ENCODE measurements at places on chromosomes 1 and 21. TPM values are rescaled to one million over a fixed set of nuclear protein-coding genes. Genes with fewer than 3 reads are reported as not detected.
A peak's percentile ranks its signal among the peaks of the same experiment; 100 is the strongest.

Gene ROR1
- not detected for total RNA-seq

Gene KRTAP11-1
- not detected for total RNA-seq

Gene S100A14
- total RNA-seq, result not detected

Gene UTS2
- total RNA-seq, result not detected

Gene FAM167B
- total RNA-seq, result 0.57 TPM

Gene FTCD
- total RNA-seq, result 0.30 TPM

Gene LCE1A
- not detected for total RNA-seq

Gene NCMAP
- not detected for total RNA-seq

Gene TFF3
- not detected for total RNA-seq

DNA sequence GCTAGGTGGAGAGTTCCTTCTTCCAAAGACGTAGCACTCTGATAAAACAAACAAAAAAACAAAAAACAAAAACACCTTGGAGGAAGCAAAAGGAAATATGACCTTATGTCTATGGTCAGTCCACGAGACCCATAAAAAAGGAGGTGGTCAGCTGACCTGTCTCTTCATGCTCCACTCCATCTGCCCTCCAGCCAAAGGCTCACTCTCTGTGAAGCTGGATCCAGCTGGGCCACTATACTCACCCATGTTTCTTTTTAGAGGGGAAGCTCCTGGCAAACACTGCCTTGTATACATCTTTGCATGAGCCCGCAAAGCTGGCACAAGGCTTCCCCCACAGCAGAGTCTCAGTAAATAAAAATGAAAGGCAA is 126.1 kb upstream of the CACHD1 start:
- DNase-seq, result no peak

DNA sequence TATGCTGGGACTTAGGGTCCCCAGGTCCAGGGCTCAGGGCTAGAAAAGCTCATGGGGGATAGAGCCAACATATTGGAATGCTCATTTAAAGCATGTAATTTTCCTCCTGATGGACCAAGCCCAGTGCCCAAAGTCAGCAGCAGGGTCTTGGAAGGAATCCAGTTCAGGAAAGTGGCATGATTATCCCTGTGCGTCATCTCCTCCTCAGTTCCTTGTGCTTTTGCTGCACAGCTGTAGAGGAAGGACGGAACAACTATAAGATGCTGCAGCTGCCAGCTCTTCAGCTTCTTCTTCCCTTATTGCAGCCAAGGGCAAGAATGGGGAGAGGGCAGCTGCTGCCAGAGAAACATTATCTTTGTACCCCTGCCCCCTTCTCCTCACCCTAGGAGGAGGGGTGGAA is 58.4 kb downstream of the OVGP1 start:
- no peak for DNase-seq

GRCh38 chr1:197198911-197199310 is 52.4 kb upstream of the ASPM start:
- DNase-seq, result no peak

- peak; percentile 55 for DNase-seq
Observed at GRCh38 chr21:25569711-25570110, 37.6 kb downstream of the MRPL39 start.

GRCh38 chr1:84698151-84699110 is 8.2 kb upstream of the SSX2IP start:
- no peak for DNase-seq

- peak; percentile 82 for DNase-seq
Observed at GRCh38 chr1:208988811-208989222, 594.7 kb upstream of the CAMK1G start.

DNA sequence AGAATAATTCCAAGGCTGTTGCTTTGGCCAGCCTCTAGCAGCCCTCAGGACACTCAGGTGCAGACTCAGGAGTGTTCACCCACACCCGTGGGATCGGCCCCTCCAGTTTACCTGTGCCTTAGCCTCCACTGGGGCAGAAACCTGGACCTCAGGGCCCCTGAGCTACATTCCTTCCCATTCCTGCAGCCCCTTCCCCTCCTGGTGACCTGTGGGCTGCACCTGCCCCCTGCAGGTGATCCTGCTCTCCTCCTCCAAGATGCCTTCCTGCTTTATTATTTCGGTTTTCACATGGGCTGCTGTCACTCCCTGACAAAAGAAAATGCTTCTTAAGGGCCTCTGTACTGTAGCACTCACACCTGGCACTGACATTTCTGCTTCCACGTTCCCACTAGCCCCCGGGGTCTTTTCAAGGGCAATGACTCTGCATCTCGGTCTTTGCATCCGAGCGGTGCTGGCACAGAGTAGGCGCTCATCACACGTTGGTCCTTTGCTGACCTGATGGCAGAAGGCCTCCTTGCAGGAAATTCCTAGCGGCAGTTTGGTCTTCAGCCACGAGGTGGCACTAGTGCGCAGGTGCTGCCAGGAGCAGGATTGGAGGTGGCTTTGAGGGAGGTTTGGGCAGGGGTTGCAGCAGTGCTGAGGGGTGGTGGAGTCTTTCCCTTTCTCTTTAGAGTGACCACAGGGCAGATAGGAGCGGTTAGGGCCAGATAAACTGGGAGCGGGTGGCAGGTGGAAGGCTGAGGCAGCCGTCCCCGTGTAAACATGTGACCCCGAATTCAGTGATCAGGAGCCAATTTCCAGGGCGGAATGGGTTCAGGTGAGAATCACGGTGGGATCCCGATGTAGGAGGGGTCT is 25.3 kb upstream of the ETV3 start:
- DNase-seq, result peak; percentile 94

DNA sequence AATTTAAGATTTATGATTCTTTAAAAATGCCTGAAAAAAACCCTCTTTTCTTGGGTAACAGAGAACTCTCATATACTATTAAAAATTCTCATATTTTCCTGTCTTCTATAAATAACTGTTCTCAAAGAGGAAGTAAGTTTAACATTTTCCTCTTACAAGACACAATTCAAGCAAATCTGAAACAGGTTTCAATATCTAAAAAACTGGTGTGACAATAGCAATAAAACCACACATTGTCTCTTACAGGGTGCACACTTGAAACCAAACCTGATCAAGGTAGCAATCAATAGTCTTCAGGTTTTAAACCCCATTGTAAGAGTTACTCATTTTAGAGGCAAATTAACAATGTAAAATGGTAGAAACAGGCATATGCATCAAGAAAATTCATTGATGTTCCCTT is 28.0 kb downstream of the FUBP1 start:
- DNase-seq, result no peak

GRCh38 chr1:198326915-198327314 is 170.1 kb downstream of the NEK7 start:
- no peak for DNase-seq

DNA sequence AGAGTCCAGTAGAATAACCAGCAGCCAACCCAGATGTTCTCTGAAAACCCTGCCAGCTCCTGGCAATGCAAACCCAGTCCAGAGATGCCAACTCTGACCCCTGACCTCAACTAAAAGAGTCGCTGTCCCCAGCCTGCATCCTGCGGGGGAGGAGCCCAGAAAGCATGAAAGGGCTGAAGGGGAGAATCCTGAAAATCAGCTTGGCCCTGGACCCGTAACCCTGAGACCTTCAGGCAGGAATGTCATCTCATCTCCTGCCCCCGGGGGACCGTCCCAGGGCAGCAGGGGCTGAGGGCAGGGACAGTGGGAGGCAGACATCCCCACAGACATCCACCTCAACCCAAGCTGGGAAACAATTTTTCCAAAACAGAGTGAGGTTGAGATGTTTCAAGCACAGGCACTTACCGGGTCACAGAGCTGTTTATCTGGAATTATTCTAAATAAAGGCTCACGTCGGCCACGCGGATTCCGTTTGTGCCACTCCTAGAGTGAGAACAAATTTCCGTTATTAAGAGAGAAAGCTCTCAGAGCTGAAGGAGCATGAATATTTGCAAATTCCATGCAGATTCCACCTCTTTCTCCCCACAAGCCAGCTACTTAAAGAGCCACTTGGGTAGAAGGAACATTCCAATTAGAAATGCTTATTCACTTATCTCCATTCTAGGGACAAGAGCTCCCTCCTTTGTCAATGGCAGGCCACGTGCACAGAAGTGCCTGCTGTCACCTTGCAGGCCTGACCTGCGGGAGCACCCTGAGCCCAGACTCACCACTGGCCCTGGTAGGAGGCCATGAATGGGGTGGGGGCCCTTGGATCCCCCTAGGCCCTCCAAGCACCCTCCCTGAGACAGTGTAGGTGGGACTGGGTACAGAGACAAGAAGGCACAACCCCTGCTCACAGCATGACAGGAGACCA is 240.1 kb downstream of the NPHP4 start:
- DNase-seq, result no peak

GRCh38 chr1:6141592-6141991 is 38.5 kb downstream of the CHD5 start:
- DNase-seq, result peak; percentile 74

- DNase-seq, result no peak
Observed at GRCh38 chr1:44220001-44220751, 6.9 kb downstream of the DMAP1 start.

GRCh38 chr1:14660801-14661200 is 62.3 kb downstream of the KAZN start:
- DNase-seq, result no peak

GRCh38 chr1:221777431-221778072 is 35.7 kb upstream of the DUSP10 start:
- DNase-seq, result peak; percentile 87

DNA sequence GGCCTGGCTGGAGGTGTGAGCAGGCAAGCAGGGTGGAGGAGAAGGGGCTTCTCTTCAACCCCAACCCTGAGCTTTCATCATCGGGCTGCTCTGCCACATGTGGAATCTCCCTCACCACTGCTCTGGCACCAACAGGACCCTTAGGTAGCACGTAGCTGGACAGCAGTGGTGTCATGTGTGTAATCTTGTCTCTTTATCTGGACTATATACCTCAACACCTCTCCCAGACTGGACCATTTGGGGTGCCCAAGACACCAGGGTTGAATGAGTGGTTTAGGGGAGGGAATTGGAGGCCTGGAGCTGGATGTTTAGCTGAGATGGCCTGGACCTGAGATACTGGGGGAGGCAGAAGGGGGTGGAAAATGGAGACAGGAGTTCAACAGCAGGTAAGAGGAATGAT is 63.0 kb downstream of the UBE2T start:
- DNase-seq, result no peak

GRCh38 chr1:92791487-92792066 is 6.7 kb upstream of the EVI5 start:
- no peak for DNase-seq

DNA sequence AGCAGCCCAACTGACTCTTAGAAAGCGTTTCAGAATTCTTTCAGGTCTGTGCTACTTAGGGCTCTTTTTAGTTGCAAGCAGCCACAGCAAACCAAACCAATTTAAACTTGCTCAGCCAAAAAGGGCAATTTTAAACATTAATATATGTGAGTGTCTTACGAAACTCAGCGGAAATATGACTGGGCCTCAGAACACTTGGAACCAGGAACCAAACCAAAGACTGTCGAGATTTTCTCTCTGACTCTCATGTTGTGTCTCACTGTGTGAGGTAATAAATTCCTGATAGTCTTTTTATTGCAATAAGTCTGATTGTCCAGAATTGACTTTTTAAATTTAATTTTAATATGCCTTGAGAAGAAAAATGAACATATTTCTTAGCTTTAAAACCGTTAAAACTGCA is 122.3 kb downstream of the SYF2 start:
- DNase-seq, result no peak

DNA sequence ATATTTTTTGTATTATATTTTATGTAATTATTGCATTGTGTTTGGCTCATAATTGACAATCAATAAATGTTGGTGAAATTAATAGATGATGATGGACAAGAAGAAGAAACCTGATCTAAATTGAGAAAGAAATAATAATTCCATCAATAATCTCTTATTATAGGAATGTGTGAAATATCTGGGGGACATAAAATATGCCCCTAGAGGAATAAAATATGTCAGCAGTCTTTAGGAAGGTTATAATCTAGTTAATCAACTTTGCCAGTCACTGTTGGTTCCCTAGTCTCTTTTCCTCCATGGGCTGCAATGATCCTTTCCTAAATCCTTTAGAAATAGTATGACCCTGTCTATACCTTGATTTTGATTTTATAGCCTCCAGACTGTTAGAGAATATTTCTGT is 549.7 kb upstream of the ADGRL4 start:
- DNase-seq, result no peak

GRCh38 chr1:100462326-100463025 is 75.5 kb upstream of the GPR88 start:
- no peak for DNase-seq

GRCh38 chr1:245444147-245444828 is 289.5 kb downstream of the KIF26B start:
- DNase-seq, result no peak

GRCh38 chr1:68331117-68331865 is 99.0 kb upstream of the WLS start:
- DNase-seq, result no peak

- no peak for DNase-seq
Observed at GRCh38 chr1:147505568-147505967, 35.7 kb upstream of the BCL9 start.

GRCh38 chr1:113517983-113518382 is 127.7 kb downstream of the MAGI3 start:
- DNase-seq, result no peak

DNA sequence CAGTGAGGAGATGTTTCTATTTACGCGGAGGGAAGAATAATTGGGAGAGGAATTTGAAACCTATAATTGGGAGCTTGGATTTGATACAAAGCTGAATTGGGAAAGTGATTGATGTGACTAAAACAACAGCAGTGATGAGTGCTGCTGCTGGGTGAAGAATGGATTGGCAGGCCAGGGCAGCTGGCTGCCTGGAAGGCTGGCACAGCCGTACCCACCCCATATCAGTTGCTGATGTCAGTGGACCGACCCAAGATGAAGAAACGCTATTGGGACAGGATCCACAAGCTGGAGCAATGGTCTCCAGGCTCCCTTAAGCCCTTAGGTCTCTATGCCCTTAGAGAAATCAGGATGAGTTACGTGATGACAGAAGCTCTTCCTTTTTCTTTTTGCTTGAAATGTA is 47.4 kb downstream of the GRIK1 start:
- no peak for DNase-seq

- DNase-seq, result no peak
Observed at GRCh38 chr1:19824541-19824940, 9.5 kb upstream of the RNF186 start.

- DNase-seq, result peak; percentile 47
Observed at GRCh38 chr1:46670134-46670533, 1.5 kb upstream of the TEX38 start.

GRCh38 chr1:243253926-243254232 is 1.2 kb downstream of the CEP170 start:
- DNase-seq, result peak; percentile 70

DNA sequence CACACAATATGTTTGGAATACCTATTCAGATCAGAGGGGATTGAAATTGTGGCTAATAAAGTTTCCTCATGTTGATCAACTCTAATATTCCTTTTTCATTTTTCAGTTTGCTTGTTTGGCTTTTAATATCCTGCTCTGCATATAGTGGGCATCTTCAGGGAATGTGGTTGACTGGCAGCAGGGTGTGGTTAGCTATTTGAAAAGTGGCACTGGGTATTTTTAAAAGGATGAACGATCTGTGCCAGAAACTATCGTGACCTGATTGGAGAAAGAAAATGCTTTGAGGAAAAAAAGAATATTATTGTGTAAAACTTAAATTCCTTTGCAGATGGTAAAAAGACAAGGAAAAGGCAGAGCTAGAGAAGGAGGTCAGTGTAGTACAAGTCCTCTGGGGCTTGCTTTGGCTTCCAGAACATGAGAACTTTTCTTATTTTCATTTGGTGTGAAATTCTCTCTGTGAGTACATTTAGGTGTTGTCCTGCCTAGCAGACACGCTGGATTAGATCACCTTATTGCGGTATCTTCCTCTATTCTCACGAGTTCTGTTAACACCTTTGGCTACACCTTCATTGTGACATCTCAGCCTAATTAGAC is 329.7 kb upstream of the SNX7 start:
- DNase-seq, result no peak

GRCh38 chr1:53697721-53698383 is 41.1 kb downstream of the GLIS1 start:
- no peak for DNase-seq

Measured in activated CD4-positive, alpha-beta T cell treated with anti-CD3 and anti-CD28 coated beads, Interleukin-2, amount 10 ng/mL, durations not matched to agents 24 days and 14 days (primary cell).